Posterior cingulate gyrus (tissue), 11 donors: ENCODE measurements at places on chromosomes 13 and 19.

GRCh38 chr13:25602176-25602575 is 230.4 kb downstream of the ATP8A2 start:
- no peak for DNase-seq

DNA sequence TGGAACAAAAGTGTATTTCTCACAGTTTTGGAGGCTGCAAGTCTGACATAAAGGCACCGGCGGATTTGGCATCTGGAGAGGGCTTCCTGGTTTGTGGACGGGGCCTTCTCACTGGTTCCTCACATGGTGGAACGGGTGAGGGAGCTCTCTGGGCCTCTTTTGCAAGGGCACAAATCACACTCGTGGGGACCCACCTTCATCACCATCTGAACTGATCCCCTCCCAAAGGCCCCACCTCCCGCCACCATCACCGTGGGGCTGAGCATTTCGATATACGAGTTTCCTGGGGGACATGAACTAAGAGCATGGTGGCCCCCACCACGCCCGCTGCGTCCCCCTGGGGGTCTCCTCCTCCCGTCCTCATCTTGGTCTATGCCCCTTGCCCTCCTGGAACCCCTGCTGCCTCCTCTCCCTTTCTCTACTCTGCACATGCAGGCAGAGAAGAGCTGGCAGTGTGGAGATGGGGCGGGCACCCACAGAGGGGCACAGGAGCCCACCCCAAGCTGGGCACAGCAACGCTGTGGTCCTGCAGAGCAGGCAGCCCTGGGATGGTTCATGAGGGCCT is 20.8 kb upstream of the SPACA7 start:
- DNase-seq: no peak

- no peak for DNase-seq
These were observed 5.3 kb downstream of the ATP11A start for GRCh38 chr13:112695121-112695520.

- DNase-seq: no peak
These were observed 25.2 kb upstream of the KATNAL1 start for GRCh38 chr13:30332456-30333143.

GRCh38 chr19:7722231-7722651 is 9.7 kb downstream of the CLEC4G start:
- DNase-seq: no peak

DNA sequence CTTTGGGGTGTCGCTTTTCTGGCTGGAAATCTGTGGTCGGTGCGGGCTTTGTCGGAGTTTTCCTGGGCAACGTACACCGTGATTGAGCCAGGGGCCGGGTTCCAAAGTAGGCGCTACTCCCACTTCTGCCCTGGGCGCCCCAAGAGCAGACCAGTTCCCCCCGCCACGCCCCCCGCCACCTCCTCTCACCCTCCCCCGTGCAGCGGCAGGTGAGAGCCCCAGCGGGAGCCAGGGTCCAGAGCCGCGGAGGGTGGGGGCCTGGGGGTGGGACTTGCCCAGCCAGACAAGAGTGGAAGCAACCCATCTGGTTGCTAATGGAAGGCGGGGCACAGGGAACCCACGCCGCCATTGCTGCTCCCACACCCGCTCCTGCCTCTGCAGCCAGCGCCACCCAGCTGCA is 2195.9 kb downstream of the PCDH9 start:
- no peak for DNase-seq

GRCh38 chr19:56837004-56837403 is 3.5 kb downstream of the PEG3 start:
- no peak for DNase-seq

- no peak for DNase-seq
These were observed 104.6 kb downstream of the COL4A2 start for GRCh38 chr13:110411688-110412059.

DNA sequence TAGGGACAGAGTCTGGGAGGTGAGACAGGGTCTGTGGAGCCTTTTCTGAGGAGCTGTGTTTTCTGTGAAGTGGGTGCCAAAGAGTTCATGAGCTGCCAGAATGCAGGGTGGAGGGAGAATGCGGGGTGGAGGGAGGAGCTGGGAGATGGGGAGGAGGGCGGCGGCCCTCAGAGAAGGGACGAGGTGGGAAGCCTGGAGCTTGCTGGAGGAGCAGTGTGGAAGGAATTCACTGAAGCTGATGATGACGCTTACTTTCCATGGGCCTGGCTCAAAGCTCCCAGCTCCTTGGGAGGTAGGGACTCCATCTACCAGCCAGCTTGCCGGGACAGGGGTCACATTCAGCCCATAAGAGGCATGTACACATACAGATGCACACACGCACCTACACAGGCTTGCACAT is 62.5 kb downstream of the MCF2L start:
- DNase-seq: no peak

DNA sequence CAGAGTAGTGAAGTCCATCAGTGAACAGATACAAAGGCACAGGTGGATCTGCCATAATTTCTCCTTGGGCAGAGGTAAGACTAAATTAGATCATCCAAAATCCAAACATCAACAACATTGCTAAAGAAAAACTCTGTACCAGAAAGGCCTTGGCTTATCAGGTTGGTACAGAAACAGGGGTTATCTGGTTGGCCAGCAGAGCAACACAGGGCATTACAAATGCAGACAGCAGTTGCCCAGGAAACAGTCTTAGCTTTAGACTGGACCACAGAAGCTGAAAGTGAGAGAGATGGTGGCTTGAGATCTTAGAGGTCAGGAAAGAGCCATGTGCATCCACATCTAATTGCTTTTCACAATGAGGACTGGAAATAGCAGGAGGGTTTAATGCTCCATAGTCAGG is 26.6 kb upstream of the DGKH start:
- no peak for DNase-seq

DNA sequence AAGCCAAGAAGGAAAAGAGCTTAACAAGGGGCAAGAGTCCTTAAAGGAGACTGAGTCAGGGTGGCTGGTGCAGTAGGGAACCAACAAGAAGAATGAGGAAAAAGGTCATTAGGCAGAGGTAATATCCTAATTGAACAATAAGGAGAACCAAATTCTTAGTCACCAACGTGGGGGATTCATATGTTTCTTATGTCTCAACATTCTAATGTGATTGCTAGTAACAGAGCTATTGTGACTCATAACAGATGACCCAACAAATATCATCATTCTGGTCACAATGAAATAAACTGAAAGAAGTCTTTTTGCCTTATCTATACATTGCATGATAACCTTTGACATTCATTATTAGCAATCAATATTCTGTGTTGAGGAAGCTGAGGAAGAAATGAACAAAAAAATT is 101.6 kb downstream of the RAP2A start:
- DNase-seq: no peak

DNA sequence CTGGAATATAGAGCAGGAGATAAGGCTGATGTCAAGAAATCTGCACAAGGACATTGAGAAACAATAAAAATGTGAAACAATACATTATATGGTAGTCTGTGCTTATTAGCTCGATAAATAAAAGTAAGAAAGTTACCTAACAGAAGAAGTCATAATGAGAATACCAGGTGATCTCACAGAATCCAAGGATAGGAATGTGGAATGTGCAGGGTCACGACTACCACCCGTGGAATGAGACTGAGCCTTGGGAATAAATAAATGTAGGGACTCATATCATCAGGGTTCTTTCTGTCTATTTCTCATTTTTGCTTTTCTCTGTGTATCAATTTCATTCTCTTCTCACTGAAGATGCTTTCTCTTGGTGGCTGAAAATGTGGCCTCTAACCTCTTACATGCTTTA is 26.0 kb upstream of the KBTBD7 start:
- DNase-seq: no peak

DNA sequence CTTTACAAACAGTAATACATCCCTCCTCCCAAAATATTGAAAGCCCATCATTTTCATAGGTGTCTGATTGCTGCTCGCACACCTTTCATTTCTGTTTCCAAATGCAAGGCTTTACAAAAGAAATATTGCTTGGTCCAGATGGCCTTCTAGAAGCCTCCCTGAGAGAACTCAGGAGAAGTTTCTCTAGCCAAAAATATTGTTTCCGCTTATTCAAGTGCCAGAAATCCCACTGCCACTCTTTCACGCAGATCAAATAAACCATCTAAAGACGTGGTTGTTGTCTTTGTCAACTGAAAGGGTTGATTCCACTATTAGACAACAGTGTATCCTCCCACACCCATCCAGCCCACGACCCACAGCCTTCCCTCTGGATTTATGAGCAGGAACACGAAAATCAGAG is 96.2 kb downstream of the ZIC5 start:
- DNase-seq: no peak

DNA sequence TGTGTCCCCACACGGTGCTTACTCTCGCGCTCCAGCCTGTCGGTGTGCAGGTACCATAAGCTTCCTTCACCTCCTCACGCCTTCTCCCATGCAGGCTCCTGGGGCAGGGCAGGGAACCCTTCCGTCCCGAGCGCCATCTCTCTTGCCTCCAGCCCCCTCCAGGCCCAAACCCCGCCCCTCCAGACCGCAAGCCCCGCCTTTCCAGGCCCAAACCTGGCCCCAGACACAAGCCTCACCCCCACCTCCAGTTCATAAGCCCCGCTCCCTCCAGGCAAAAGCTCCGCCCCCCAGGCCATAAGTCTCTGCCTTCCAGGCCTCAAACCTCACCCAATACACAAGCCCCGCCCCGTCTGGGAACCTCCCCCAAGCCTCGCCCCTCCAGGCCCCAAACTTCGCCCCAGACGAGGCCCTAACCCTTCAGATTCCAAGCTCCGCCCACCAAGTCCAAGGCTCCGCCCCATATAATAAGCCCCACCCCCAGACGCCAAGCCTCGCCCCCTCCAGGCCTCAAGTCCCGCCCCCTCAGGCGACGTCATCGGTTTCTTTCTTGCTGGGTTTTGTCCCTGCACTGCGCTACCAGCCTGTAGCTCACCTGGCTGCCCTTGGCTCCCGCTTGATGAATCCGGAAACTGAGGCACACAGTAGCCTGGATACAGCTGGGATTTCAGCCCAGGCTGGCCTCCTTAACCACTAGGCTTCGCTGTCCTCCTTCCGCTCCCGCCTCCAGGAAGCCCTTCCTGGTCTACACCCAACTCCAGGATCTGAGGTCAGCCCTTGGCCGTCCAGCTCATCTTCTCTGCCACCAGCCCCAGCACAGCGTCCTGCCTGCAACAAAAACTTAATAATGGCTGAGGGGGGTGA is 16.1 kb downstream of the MKNK2 start:
- no peak for DNase-seq

DNA sequence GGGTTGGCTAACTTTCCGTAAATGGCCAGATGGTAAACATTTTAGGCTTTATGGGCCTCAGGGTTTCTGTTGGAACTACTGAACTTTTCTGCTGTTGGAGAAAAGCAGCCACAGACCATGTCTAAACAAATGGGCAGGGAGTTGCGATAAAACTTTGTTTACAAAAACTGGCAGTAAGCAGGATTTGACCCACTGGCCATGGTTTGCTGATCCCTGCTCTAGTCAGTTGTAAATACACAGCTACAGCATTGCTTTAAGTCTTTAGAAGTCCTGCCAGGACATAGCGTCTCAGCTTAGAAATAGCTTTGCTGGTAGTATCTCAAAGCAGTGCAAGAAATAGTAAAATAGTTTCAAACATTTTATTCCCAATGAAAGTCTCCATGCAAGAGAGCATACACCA is 88.4 kb downstream of the NALCN start:
- no peak for DNase-seq

GRCh38 chr13:109787135-109787954 is 962 bp upstream of the IRS2 start:
- DNase-seq: peak; percentile 88

- DNase-seq: no peak
These were observed 34.9 kb downstream of the SIPA1L3 start for GRCh38 chr19:37941782-37942515.

DNA sequence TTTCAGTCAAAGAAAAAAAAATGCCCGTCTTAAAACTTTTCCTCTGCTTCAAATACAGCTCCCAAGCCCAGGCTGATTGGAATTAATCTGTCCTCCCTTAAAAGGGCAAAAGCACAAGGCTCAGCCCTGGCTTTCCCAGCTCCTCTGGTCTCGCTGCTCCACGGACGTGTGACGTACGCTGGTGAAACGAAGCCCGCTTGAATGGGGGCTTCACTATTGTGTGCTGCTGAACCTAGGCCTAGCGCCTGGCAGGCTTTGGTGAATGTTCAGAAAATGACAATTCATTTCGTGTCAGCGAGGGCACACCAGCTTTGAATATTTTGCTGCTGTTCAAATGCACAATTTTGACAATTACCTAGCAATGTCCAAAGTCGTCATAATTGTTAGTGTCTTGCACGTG is 615 bp upstream of the ZNF135 start:
- DNase-seq: no peak

DNA sequence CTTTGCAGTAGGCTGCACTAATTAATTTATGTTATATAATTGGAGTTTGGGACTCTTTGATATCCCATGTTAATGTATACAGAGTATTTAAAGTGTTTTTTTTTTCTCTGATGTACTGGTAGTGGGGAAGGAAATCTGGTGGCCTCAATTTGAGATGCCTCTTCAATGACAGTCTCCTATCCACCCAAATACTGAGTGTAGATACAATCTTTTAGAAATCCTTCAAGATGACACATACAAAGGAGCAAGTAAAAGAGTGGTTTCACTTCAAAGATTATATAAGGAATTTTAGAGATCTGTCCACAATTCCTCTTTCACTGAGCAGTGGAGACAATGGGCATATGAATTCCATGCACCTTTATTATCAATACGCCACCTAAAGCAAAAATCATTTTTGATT is 15.1 kb downstream of the NALCN start:
- no peak for DNase-seq

GRCh38 chr19:751501-752341 is 809 bp downstream of the MISP start:
- DNase-seq: no peak

GRCh38 chr19:30326393-30326710 is 45.8 kb upstream of the ZNF536 start:
- DNase-seq: no peak

DNA sequence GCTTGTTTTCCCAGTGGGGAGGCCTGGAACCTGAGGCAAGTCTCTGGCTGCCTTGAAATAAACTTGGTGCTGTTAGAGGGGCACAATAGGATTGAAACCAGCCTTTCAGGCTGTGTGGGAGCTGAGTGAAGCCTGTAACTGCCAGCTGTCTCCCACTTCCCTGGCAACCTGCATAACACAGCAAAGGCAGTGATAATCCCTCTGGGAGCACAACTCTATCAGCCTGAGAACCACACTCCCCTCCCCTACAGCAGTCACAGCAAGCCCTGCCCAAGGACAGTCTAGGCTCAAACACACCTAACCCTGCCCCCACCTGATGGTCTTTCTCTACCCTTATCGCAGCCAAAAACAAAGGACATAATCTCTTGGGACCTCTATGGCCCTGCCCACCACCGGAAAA is 683.8 kb upstream of the ATXN8OS start:
- no peak for DNase-seq

GRCh38 chr19:6033744-6034264 is 55.9 kb upstream of the RANBP3 start:
- no peak for DNase-seq

GRCh38 chr19:16034180-16034579 is 42.1 kb upstream of the TPM4 start:
- DNase-seq: no peak
